Glomerular endothelial cell (primary cell): ENCODE measurements at places on chromosomes 16 and 17. TPM values are rescaled to one million over a fixed set of nuclear protein-coding genes. Genes with fewer than 3 reads are reported as not detected.

- no peak for DNase-seq
Observed at GRCh38 chr17:40461732-40462342, 18.6 kb downstream of the IGFBP4 start.

The BICDL2 gene
- not detected in 2 replicates for total RNA-seq

DNA sequence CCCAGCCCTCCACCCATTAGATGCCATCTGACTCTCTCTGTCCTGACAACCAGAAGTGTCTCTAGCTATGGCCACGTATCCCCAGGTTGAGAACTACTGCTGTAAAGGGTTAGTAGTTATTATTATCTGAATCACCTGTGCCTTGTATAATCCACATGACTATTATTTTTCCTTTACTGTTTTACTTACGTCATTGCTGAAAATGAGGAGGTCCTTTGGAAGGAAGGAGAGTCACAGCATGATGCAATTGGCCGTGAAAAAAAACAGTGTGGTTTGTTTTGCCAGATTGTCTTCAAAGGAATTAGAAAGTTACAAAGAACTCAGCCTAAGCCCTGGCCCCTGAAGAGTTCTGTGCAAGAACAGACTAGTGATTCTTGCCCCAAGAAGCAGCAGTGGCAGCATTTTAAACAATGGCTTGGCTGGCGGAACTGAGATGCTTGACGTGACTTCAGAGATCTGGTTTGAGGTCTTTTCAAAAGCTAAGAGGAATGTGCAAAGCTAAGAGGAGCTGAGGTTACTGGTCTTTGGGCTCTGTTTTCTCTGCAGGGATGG lies 413.3 kb upstream of the EEF2KMT start:
- DNase-seq: no peak

- DNase-seq: no peak
Observed at GRCh38 chr16:4787627-4788482, at the start of gene SEPTIN12. Gene SEPTIN12 (minus strand): TSS chr16:4788345. CDS start chr16:4787645, 700 bp downstream.

DNA sequence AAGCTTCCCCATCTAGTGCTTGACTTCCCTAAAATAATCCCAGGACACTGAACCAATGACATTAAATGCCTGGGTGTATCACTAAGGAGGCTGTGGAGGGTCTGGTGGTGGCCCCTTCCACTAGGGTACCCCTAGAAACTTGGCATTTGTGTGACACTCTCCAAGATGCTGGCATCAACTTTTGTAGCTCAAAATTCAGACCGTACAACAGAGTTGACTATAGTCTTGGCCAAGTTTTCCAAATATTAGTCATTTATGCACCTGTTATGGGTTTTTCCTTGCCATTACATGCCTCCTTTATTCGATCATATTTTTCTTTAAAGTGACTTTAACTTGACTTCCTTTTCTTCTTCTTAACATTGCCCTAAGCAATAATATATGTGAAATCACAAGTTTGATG lies 124.8 kb upstream of the CACNG3 start:
- DNase-seq: no peak

DNA sequence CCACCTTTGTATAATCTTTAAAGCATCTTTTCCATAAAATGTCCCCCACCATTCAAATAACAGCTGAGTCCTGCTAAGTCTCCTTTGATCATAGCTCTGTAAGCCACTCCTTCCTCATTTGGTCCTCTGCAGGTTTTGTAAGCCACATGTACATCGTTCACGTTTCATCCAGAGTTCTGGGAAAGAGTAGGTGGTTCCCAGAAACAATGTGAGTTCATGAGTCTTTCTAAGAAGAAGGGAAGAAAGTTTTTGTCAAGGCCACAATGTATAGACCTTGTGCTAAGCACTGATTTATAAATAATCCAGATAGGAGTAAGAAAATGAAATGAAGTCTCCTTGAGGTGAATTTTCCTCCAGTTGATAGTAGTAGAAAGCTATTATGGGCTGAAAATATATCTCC lies 8.7 kb upstream of the ANKS4B start:
- no peak for DNase-seq

The HS3ST2 gene
- total RNA-seq: not detected in 2 replicates

GRCh38 chr16:83136419-83136818 lies 509.6 kb downstream of the CDH13 start:
- DNase-seq: no peak

The STH gene
- not detected in 2 replicates for total RNA-seq

The MT1A gene
- 16.4 TPM in 1 of 2 replicates, not detected in the other for total RNA-seq

DNA sequence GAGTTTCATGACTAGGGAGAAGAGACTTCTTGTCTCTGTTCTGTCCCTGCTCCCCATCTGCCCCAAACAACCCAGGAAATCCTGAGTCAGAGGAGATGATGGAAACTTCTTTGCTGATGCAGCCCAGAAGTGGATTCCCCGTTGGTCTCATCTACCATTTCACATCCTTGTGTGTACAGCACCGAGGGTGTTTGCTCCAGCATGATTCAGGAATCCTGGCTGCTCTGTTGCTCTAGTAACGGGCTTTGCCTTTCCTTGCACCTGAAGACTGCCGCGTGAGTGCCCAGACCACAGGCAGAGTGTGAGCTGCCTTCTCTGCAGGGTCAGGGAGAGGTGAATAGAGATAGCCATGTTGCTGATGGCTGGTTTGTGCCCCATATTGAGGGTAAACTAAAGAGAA lies 408.4 kb downstream of the CPPED1 start:
- DNase-seq: no peak

- DNase-seq: no peak
Observed at GRCh38 chr16:67537270-67537635, 8.6 kb downstream of the RIPOR1 start.

- DNase-seq: no peak
Observed at GRCh38 chr17:17229416-17230384, 7.3 kb downstream of the FLCN start.

- no peak for DNase-seq
Observed at GRCh38 chr17:60155815-60156214, 6.0 kb downstream of the CA4 start.

DNA sequence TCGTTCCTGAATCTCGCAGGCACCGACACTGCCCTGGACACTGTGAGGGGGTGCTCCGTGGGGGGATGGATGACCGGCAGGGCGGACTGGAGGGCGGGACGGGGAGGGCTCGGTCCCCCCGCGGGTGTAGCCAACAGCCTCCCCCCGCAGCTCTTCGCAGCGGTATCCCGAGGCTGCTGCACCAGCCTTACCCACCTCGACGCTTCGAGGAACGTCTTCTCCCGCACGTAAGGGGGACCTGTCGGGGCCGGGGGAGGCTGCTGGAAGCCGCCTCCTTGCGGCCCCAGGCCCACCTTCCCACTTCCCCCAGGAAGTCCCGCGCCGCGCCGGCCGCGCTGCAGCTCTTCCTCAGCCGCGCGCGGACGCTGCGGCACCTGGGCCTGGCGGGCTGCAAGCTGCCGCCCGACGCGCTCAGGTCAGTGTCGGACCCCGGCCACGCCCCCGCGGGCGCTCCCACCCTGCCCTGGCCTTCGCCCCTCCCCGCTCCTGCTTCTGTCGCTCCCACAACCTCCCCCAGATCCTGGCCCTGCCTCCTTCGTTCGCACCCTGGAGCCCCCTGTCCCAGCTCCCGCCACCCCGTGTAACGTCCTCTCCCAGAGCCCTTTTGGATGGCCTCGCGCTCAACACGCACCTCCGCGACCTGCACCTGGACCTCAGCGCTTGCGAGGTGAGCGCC lies 3.3 kb downstream of the CARMIL2 start:
- no peak for DNase-seq

The CHST5 gene
- total RNA-seq: 0.12 TPM in 1 of 2 replicates, not detected in the other

- DNase-seq: no peak
Observed at GRCh38 chr16:14409563-14409962, 220.5 kb downstream of the PARN start.

DNA sequence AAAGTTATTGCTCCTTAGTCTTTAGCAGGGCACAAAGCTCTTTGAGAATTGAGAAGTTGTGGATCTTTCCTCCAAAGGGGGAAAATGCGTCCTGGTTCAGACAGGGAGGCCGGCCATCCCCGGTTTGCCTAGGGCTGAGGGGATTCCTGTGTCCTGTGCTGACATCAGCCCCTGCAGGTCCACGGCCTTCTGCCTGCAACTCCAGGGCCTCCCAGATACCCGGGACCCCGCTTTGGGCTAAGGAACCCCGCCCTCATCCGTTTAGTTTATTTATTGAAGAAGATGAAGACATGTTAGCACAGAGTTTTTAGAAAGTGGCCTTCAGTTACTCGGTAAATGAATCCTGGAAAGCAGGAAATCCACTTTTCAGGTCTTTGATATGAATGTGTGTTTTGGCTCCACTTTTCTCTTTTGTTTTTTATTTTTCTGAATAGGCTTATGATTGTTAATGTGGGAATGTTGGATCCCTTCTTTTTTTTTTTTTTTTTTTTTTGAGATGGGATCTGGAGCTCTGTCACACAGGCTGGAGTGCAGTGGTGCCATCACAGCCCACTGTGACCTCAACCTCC lies 65.6 kb downstream of the CRISPLD2 start:
- DNase-seq: no peak

The MPV17L gene
- 0.53 and 2.6 TPM in 2 replicates for total RNA-seq

The CMTM2 gene
- total RNA-seq: not detected in 2 replicates

GRCh38 chr17:74079537-74080300 lies 123.8 kb upstream of the RPL38 start:
- no peak for DNase-seq

The SLFN14 gene
- total RNA-seq: 0.18 TPM in 1 of 2 replicates, not detected in the other

The CCL13 gene
- not detected in 2 replicates for total RNA-seq

- no peak for DNase-seq
Observed at GRCh38 chr17:59756236-59756818, 48.9 kb downstream of the VMP1 start.

DNA sequence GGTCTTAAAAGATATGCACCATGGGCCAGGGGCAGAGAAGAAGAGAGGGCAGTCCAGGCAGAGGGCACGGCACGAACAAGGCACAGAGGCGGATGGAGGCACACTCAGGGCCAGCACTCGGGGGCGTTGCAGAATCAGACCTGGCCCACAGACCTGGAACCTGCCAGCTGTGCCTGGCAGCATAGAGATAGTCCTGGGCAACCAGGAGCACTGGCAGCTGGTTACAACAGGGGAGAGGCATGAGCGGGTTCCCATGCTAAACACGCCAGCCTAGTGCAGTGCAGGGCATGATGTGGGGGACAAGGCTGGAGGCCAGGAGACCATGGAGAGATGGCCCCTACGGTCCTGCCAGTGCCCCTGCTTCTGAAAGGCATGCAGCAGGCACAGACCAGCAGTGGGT lies 56.9 kb upstream of the RBFOX3 start:
- no peak for DNase-seq

GRCh38 chr17:17060001-17060922 lies 18.0 kb downstream of the MPRIP start:
- no peak for DNase-seq

The HS3ST3A1 gene
- total RNA-seq: 9.1 and 14.2 TPM in 2 replicates

DNA sequence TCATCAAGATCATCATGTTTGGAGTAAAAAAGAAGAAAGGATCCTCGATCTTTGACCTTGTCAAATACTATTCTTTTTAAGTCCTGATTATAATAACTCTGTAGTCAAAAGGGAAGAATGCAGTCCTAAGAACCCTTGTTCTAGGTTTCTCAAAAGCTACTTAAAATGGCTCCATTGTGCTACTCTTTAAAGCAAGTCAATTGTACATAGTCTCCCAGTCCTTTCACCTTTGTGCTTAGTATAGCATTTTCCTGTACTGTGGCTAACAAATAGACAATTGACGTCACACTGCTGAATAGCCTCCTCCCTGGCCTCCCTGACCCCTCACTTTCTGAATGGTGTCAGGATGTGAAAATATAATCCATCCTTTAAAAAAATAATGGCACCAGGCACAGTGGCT lies 172.9 kb downstream of the AATF start:
- DNase-seq: no peak

The SMIM36 gene
- not detected in 2 replicates for total RNA-seq

- no peak for DNase-seq
Observed at GRCh38 chr17:17703140-17703919, 22.1 kb downstream of the RAI1 start.

GRCh38 chr16:24490866-24491265 lies 48.5 kb upstream of the RBBP6 start:
- DNase-seq: no peak

GRCh38 chr17:65750631-65751115 lies 189.2 kb upstream of the AXIN2 start:
- no peak for DNase-seq

The CCL1 gene
- not detected in 2 replicates for total RNA-seq

DNA sequence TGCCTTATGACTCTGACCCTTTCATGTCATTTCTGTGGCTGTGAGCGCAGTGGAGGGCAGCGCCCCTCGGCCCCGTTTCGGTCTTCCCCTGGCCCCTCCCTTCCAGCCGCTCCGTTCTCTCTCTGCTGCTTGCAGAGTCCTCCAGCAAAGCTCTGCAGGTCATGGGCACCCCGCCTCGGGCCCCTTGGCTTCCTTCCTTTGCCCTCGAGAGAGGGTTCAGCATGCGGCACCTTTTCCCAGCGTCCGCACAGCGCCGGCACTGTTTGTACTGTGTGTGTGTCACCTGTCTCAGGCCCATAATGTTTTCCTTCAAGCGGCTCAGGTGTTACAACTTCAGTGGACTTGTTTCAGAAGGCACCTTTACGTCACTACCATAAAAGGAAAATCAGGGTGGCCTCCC lies 98.5 kb downstream of the RAP1GAP2 start:
- no peak for DNase-seq

GRCh38 chr17:3636908-3637373 lies 381 bp downstream of the CTNS start:
- DNase-seq: no peak

The SLFN13 gene
- total RNA-seq: 0.82 and 1.1 TPM in 2 replicates

The SPPL2C gene
- total RNA-seq: not detected in 2 replicates

DNA sequence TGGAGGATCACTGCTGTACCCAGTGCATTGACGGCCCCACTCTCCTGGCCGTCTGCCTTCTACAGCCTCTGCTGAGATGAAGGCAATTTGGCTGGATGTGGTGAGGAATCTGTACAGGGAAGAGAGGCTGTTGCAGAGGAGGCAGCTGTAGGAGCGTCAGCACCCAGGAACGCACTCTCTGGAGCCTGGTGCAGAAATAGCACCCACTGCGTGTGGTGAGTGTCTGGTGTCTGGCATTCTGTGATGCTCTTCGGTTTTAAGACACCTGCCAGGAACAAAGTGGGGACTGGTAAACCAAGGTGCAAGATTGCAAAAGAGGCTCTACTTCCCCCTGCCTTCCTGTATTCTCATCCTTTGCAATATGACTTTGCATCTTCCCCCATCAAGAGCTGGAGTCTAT lies 187.5 kb upstream of the SDK2 start:
- DNase-seq: no peak

DNA sequence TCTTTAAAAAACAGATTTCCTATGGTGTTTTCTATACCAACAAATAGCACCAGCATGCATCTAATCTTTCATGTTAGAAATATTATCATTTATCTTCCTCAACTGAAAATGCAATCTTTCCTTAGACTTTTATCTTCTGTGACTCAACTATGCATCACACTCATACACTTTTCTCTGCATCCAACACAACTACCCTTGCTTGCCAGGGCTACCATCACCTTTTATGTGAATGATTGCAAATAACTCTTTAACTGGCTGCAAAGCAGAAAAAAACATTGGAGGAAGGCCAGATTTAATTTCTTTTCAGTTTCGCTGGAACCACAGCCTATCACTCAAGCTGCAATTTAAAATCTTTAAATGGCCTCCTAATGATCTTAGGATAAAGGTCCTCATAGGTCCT lies 212.9 kb downstream of the CDH8 start:
- DNase-seq: no peak

GRCh38 chr17:45992175-45992574 lies 6.9 kb upstream of the STH start:
- no peak for DNase-seq

The PYDC1 gene
- total RNA-seq: not detected in 2 replicates

The MYH1 gene
- total RNA-seq: not detected in 2 replicates

The NOD2 gene
- 0.23 and 0.29 TPM in 2 replicates for total RNA-seq
